ENCODE measurements at places on chromosomes 6 and 20.

DNA sequence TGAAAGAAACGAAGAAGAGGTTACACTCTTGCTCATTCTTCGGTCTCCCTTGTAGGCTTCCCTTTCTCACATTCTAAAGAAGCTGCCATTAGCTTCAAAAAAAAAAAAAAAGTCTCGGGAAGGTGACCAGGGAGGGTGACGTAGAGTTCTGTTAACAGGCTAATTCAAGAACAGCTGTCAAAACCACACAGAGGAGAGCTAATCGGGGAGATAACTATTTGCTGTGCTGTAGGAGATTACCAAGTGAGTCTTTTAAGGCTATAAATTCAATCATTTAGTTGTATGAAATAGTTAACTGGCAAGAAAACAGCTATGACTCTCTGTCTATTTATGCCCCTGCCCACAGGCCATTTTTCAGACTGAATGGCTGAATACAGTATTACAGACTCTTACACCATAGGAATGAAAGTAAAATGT lies 256.8 kb downstream of the SYNE1 start:
- DNase-seq = peak; percentile 3

DNA sequence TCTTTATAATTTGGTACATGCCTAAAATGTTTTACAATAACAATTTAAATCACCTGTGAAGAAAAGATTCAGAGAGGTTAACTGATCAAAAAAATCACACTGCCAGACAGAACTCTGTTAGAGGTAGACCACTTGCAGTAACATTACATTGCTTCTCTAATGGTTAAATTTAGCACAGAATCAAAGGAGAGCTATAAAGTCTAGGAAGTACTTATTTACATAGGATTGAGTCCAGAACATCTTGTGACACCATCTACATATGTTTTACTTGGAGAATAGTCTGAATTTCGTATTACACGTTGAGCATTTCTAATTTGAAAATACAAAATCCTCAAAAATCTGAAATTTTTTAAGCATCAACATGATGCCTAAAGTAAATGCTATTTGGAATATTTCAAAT lies 17.2 kb upstream of the TBC1D20 start:
- DNase-seq = no peak

DNA sequence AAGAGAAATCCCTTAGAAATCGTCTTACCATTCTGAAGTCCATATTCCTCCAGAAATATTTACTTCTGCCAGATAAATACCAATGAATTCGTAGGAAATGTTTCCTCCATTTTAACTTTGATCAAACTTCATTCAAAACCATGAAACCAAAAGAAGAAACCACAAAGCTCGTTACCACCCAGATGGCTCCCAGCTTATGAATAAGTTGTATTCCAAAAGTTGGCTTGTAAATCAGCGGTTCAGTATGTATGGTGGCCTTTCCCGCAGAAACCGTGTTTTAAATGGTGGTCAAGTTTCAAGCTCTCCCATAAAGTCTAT lies 73.6 kb upstream of the RIPOR2 start:
- DNase-seq = no peak

- DNase-seq = peak; percentile 32
Measured at GRCh38 chr20:25083773-25084625, 2.1 kb upstream of the VSX1 start.

DNA sequence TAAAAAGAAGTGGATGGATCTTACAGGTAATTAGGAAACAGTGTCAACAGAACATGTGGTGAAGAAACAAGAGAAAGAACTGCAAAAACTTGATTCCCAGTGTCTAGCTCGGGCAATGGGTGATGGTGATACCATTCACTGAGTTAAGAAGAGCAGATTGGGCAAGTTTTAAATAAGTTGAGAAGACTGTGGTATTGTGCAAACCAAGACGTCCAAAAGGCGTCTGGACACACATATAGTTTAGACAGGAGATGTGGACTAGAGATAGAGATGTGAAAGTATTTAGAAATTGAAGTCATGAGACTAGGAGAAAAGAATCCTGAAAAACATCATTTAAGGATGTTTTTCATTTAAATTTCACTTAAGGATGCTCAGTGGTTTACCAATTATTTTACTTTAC lies 53.9 kb downstream of the CDK19 start:
- DNase-seq = no peak

DNA sequence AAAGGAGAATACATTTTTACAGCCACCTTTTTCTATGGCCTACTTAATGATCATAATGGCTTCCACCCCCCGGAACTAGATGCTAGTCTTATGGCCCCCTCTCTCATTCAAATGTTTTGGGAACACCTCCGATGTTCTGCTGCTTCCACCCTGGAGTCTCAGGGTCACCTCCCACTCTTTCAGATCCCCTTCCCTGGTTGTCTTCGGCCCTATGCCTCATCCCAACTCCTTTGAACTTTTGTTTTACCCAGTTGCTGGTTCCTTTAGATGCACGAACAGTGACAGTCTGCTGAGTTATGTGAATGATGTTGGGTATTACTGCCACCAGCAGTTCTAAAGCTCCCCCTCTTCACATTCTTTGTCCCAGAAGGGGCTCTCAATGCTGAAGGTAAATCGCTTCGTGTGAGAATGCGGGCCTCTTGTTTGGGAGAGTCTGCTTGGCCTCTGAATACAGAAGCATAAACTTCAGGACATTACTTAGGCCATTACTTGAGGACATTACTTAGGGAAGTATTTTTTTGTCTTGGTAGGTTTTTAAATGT lies 309.1 kb downstream of the SOX4 start:
- DNase-seq = no peak

- no peak for DNase-seq
Measured at GRCh38 chr6:5041955-5042354, 38.1 kb upstream of the RPP40 start.

- DNase-seq = peak; percentile 21
Measured at GRCh38 chr6:33000055-33000454, 9.3 kb downstream of the HLA-DOA start.

GRCh38 chr20:50284811-50285375 lies 94.3 kb downstream of the CEBPB start:
- no peak for DNase-seq

DNA sequence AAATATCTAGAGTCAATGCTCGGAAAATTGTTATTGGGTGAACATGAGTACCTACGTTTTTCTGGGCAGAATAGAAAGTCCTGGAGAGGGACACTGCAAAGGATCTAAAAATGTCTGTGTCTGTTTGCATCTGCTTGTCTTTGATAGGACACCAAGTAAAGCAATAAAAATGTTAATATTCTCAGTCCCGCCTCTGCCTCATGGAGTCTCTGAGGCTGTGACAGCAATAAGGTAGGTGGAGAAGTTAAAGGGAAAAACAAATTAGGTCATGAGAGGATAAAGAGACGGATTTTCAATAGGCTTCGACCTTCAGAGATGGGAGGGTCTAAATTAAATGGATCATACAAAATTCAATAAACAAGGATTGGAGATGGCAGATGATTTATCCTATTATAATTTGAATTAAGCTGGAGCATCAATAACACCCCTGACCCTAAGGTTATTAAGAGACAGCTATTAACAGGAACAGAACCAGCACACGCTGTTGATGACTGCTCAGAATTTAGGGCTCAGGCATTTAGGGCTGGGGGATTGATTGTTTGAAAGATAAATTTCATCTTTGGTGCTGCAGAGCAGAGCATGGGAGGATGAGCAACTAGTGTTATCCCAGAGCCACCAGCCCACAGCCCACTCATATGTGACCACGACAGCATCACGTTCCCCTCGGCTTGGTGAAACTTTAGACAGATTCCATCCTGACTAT lies 620.3 kb upstream of the CDH4 start:
- DNase-seq = no peak

DNA sequence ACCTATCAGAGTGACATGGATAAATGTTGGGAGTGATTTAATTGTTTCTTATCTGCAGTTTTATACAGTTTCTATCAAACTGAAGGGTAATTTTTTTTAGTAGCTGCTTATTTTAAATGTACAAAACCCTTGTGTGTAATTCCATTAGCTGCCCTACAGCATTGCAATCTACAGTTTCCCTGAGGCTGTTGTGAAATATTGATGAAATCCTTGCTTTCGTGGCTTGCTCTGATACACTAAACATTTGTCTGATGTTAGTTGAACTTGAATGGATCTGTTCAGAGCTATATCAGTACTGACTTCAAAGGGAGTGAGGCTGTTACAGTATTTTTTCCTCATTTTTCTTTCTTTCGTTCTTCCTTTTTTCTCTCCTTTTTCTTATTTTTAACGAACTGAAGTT lies 255.4 kb downstream of the TSHZ2 start:
- no peak for DNase-seq

- DNase-seq = no peak
Measured at GRCh38 chr6:13524801-13525508, 37.6 kb upstream of the GFOD1 start.

DNA sequence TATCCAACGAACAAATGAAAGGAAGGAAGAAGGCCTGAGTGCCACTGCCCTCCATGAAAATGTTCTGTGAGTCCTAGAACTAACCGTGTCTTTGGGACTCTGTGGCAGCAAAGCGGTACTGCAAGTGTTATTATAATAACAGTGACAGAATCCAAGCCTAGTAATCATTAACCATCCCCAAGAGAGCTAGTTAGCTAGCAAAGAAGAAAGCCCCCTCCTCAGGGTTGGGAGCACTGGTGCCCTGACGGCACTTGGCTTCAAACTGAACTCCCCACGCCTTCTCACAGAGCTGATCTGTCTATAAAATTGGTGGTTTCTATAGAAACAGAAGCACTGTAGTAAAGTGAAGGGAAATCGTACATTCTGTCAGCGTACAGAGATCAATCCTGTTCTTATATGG lies 239.8 kb downstream of the PTPRT start:
- no peak for DNase-seq

GRCh38 chr6:147075381-147075780 lies 128.8 kb upstream of the STXBP5 start:
- no peak for DNase-seq

All from erythroblast (primary cell).